CD4-positive, alpha-beta T cell (primary cell): ENCODE measurements at places on chromosomes 3 and 15. TPM values are rescaled to one million over a fixed set of nuclear protein-coding genes. Genes with fewer than 3 reads are reported as not detected.

The GPR149 gene
- total RNA-seq: not detected

- no peak for DNase-seq
Observed at GRCh38 chr3:171121801-171122200, 95.3 kb upstream of the SLC2A2 start.

- DNase-seq: no peak
Observed at GRCh38 chr3:184670091-184670602, 41.7 kb downstream of the MAGEF1 start.

DNA sequence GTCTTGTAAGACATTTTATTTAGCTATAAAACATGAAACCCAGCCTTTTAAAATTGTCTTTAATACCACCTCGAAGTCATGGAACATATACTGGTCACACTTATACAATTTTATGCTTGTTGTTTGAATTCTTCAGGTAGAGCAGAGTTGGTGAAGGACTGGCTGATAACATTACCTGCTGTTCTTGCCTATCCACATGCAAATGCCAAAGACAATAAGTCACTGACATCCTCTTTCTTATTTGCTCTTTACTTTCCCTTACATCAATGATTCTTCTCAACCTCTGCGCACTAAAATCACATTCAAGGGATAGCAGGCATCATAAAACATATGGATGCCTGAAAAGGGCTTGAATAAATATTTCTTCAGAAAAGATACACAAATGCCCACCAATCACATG, 392.5 kb upstream of the ATP11B start:
- DNase-seq: no peak

DNA sequence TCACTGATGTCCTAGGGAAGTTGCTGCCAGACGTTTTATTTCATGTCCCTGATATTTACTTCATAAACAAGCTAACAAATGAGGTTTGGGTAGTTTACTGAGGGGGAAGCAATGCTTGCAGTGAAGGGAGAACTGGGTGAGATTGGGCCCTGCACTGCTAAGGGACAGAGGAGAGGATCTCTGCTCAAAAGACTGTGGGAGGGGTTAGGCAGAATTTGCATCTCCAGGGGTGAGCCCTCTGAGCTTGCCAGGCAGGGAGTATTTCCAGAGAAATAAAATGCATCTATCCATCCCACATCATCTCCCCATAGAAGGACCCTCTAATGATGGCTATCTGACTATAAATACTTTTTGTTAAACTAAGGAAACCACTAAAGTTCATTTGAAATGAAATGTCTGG, 215.6 kb downstream of the CBLB start:
- DNase-seq: no peak

The NT5DC2 gene
- total RNA-seq: 4.2 TPM

DNA sequence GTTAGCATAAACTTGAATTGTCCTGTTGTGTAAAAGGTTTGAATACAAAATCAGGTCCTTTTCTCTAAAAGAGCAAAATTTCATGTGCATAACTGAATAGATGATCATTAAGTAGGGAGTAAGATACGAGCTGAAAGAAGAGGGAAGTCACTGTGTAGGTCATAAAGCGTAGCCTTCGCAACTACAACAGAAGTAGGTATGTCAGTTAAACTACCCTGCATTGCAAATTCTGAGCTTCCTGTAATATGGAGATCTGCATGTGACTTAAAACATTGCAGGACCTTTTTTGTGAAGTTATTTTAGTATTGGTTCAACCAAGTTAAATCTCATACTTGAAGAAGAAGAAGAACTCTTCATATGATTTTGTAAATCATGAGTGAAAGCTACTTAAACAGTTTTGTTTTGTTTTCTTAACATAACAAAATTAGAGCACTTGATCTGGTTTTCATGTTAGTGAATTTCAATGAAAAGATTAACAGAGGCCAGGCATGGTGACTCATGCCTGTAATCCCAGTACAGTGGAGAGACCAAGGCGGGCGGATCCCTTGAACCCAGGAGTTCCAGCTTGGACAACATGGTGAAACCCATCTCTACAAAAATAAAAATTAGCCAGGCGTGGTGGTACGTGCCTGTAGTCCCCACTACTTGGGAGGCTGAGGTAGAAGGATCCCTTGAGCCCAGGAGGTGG, 26.4 kb downstream of the ARMC8 start:
- no peak for DNase-seq

The CPLX3 gene
- 0.16 TPM for total RNA-seq

The DAPK2 gene
- total RNA-seq: 1.3 TPM

The RASGRP1 gene
- 69.7 TPM for total RNA-seq

DNA sequence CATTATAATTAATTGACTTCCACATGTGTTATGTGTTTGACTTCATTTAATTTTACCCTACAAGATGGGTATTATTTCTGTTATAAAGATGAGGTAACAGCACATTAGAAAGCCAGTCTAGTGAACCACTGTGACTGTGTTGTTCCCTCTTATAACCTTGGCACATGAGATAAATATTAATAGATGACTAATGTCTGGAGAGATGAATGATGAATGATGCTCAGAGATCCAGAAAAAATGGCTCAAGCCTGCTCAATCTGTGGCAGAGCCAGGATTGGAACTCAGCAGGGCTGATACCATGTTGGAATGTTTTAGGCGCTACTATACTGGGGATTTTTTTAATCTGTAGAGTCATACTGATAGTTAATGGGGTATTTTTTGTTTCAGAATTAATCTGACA, 118.8 kb upstream of the PTX3 start:
- DNase-seq: no peak

DNA sequence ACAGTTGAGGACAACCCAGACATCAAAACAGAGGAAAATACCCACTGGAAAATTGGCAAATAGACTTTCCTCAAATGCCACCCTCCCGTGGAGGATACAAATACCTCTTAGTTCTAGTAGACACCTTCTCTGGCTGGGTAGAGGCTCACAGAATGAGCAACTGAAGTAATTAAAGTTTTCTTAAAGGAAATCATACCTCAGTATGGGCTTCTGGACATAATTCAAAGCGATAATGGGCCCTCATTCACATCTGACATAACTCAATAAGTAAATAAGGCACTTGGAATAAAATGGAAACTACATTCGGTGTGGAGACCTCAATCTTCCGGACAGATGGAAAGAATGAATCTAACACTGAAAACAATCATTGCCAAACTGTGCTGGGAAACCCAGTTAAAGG, 115.2 kb upstream of the PLCL2 start:
- DNase-seq: no peak

DNA sequence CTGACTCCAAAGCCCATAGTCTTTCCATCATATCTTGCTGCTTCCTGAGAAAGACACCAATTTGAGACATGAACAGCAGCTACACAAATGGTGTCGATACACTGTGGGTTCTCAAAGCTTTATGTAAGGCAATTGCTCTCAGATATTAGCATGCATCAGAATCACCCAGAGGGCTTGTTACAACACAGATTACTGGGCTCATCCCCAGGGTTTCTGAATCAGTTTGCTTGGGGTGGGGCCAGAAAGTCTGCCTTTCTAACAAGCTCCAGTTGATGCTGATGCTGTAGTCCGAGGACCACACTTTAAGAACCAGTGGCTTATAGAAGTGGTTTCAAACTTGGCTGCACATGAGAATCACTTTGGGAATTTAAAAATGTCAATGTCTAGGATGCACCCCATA, 86.5 kb downstream of the SEMA6D start:
- no peak for DNase-seq

DNA sequence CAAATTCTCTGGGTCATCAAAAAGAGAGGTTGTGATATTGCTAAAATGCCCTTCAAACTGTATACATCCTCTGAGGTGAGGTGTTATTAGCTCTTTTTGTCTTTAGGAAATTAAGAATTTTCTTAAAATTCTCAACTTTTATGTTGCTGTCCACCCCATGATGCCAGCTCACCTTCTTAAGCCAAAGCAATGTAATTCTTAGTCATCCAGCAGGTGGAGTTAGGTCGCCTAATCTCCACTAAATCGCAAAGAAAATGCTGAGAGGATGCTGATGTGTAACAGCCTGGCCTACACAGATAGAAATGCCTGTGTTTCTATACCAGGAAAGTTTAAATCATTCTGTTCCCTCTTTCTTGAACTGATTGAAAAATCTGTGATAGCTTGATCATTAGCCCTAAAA, 770.2 kb upstream of the ALCAM start:
- DNase-seq: no peak

DNA sequence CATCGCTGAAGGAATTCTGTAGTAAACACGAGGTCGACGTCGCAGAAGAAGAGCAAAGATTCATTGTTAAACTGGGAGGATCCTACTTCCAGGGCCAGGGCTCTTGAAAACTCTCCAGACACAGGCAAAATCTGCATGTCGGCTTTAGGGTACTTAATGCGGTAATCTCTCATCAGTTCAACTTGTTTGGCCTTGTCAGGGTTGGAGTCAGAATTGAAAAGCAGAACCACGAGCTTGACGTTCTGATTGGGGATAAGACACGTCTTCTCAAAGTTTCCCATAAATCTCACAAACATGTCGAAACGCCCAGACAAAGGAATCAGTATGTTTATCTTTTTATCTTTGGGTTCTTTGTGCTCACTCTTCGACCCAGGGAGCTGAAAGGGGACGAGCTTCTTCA, 74.0 kb downstream of the CHSY1 start:
- no peak for DNase-seq

DNA sequence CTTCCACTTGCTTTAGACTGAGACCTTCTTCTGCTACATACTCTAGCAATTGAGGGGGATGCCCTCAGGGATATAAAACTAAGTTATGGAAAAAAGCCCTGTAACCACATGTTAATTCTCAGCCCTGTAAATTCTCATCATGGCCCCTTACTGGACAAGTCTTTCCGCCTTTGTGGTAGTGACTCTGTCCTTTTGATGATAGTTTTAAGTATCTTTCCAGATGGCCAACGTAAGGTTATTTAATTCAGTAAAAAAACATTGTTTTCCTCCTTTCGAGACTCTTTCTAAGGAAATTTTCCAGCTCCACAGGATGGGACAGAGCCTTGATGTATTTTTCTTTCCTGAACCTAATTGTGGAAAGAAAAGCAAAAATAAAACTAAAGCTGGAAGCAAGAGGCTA, 25.3 kb upstream of the TM4SF4 start:
- no peak for DNase-seq

DNA sequence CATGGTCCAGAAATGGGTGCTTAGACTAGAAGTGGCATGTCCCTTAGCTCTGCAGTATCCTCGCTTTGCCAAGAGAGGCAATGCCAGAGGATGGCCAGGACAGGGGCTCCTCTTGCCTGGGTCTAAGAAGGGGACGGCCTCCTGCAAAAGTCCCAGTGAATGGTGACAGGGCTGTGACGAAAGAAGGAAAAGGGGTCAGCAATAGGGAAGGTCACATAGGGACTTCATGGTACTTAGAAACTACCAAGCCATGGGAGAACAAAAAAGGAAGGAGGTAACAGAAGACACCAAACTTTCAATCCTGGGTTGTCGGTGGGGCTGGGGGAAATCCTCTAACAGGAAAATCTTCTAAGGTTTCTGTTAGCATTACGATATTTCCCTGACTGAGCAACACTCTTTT, 36.2 kb upstream of the ATOSA start:
- DNase-seq: no peak

DNA sequence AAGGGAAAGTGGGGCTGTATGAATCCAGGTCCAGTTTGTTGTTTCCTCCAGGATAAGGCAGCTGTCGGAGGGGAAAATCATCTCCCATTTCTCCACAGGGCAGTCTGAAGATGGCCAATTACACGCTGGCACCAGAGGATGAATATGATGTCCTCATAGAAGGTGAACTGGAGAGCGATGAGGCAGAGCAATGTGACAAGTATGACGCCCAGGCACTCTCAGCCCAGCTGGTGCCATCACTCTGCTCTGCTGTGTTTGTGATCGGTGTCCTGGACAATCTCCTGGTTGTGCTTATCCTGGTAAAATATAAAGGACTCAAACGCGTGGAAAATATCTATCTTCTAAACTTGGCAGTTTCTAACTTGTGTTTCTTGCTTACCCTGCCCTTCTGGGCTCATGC, 911 bp downstream of the CCRL2 start:
- no peak for DNase-seq

The CCDC191 gene
- 3.6 TPM for total RNA-seq

The GUCA1C gene
- total RNA-seq: not detected
